Activated T-helper 1 cell treated with Interleukin-2 at 50 U/mL for 16 hours (primary cell): ENCODE measurements at places on chromosomes 3 and 15.

GRCh38 chr3:160400030-160400701, 716 bp downstream of the SMC4 start:
- no peak for DNase-seq

DNA sequence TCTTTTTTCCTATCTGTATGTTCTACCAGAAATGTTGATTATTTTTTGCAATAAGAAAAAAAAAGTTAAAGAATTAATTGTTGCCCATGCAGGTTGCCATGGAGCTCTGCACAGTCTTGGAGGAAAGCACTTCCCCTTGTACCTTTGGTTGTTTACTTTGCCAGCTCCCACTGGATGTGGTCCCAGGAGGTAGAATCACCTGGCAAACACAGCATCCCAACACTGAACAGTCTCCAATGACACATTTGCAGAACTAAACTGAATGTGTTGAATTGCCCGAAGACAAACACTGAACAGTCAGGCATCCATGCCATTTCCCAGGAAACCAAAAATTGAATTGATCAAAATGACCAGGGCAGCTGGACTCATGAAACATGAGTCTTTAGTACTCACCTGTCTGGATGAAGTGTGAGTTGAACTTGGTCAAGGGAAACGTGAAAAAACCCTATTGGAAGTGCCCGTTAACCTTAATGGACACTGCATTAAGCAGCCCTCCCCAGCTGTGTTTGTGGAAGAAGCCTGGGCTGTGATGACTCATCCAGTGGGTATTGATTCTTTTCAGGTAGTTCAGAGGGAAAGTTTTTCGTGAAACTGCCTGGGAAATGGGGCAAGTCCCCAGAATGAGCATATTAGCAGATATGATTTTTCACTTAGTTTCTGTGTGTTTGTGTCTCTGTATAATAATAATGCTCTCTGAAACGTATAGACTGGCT, 284.7 kb upstream of the STT3B start:
- DNase-seq, result no peak

DNA sequence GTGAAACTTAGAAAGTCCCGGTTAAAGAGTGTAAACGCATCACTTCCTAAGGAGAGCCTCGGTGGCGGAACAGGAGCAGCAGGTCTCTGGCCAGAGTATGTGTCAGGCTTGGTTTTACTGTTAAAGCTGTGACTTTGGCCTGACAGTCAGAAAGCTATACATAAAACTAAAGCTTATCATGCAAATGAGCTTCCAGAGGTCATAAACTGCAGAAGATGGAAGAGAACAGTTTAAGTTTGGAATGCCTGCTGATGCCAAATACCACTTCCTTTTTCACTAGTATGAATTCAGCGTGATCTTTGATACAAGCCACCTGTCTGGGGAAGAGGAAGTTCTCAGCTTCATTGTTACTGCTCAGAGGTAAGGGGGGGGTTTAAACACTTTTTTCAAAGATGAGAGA, 125.1 kb upstream of the CTDSPL start:
- DNase-seq, result no peak

DNA sequence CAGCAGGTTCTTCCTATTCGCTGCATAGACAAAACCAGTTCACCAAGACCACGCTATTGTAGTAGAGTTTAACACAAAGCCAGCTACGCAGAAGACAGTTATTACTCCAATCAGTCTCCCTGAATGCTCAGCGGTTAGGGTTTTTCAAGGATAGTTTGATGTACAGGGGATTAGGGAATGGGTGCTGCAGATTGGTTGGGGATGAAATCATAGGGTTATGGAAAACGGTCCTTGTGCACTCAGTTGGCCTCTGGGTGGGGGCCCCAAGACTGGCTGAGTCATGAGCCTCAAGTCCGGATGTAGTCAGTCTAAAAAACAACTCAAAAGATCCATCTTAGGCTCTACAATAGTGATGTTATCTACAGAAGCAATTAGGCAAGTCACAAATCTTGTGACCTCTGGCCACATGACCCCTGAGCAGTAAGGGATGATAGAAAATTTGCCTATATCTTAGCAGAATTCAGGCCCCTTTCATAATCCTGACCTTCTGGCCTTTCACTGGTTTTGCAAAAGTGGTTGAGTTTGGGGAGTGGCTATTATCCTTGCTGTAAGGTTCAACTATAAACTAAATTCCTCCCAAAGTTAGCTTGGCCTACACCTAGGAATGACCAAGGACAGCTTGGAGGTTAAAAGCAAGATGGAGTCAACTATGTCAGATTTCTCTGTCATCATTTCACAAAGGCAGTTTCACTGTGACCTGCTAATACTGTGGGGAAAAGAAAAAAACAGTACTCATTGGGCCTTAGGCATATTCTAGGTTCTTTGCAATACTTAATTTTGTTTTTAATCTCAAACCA, 57.7 kb downstream of the LIPC start:
- no peak for DNase-seq

GRCh38 chr15:45664451-45664850, 29.6 kb downstream of the SQOR start:
- no peak for DNase-seq

DNA sequence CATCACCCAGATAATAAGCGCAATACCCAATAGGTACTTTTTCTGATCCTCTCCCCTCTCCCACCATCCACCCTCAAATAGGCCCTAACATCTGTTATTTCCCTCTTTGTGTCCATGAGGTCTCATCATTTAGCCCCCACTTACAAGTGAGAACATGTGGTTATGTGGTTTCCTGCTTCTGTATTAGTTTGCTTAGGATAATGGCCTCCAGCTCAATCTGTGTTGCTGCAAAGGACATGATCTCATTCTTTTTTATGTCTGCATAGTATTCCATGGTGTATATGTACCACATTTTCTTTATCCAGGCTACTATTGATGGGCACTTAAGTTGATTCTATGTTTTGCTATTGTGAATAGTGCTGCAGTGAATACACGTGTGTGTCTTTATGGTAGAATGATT, 165.4 kb downstream of the MBNL1 start:
- DNase-seq, result no peak

GRCh38 chr15:64912379-64913325, 950 bp downstream of the ANKDD1A start:
- DNase-seq, result no peak

- no peak for DNase-seq
These were observed 81.4 kb downstream of the PDE8A start for GRCh38 chr15:85063088-85063487.

DNA sequence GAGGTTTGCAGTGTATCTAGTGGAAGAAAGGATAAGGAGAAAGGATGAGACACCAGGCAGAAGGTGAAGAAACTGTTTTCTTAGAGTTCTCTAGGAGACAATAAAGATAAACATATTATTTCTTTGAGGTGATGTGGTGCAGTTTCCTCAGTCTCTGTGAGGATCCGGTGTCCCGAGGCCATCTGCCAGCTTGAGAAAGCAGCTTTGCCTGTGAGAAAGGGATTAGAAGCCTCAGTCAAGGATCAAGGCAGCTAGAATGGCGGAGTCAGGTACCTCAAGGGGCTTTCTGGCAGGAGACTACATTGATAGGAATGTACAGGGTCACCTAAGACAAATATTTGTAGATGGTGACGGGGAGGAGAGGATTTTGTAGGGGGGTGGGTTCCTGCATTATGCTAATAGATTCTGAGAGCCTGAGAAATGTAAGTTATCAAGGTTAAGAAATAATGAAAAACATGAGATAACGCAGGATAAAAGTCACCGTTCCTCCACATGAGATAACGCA, 103.9 kb upstream of the MB21D2 start:
- DNase-seq, result no peak

GRCh38 chr3:126535636-126536035, 11.7 kb downstream of the CHST13 start:
- no peak for DNase-seq

GRCh38 chr3:154818676-154819255, 261.4 kb upstream of the MME start:
- no peak for DNase-seq

GRCh38 chr3:141913150-141913811, 36.8 kb downstream of the ATP1B3 start:
- DNase-seq, result peak; percentile 7

GRCh38 chr3:10547841-10548783, 42.7 kb upstream of the ATP2B2 start:
- DNase-seq, result no peak

DNA sequence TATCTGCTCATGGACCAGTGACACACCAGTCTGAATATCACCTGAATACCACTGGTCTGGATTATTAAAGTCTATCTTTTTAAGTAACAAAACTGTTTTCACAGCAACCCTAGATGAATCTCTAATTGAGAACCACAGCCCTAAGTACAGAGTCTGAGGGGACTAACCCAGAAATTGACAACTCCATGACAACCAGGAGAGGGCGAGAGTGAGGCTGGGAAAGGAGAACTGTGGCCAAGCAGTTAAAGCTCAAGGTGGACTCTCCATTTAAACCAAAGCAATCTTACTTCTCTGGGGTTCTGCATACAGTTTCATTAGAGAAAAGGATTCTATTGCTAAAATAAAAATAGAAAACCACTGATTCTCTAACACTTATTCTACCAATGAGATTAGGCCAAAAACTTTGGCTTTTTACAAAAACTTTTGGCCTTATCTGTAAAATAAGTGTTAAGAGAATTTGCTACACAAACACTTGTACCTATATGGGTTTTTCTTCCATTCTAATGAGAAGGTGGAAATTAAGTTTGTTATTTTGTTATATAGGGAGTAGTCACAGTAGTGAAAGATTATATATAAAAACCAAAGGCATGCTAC, 11.4 kb downstream of the NEK10 start:
- DNase-seq, result peak; percentile 28

DNA sequence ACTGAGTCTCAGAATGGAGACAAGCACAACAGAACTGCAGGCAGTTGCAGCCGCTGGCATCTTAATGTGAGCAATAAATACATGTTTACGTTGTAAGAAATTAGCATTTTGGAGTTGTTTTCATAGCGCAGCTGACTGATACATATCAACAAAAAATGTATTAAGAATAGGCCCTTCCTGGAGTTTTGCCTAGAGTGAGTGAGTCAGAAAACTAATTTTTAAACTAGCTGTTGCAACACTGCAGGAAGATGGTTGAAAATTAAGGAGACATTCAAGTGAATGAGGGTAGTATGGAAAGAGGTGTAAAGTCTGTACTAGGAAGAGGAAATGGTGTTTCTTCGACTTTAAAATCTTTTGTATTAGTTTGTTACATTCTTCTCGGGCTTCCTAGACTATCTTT, 39.6 kb upstream of the TIMP4 start:
- no peak for DNase-seq

DNA sequence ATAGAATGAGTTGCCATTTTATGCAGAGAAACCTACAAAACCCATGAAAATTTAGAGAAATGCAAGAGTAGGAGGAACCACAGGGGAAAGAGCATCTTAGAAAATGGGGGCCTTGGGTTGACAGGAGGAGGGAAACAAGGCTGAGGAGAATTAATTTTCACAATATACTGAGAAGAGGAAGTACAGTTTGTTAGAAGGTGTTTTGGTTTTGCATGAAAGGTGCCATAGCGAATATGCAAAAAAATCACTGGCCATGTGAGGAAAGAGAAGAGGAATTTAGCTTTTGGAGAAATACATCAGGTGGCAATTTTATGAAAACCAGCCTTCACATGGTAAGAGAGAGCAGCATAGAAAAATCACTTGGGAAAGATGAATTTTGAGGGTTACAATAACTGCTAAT, 413.9 kb upstream of the C2CD4B start:
- DNase-seq, result no peak

DNA sequence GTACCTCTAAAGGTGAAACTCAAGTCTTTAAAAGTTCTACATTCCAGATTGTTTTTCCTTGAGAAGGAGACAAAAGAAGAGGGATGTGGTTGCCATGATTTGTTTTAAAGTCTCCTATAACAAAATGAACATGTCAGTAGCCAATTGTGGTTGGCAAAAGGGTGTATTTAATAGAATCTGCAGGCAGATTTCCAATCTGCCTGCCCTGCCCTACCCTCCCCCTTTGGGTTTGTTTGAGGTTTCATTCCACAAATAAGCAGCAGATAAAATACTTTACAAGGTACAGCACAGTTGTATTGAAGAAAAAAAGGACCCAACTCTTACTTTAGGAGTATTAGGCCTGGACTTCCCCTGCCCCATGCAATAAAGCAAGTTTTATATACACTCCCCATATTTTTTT, 59.5 kb downstream of the MLH1 start:
- no peak for DNase-seq

GRCh38 chr3:147529551-147529950, 120.4 kb downstream of the ZIC1 start:
- DNase-seq, result no peak

- DNase-seq, result no peak
These were observed 103.9 kb upstream of the UBP1 start for GRCh38 chr3:33544126-33544525.

- DNase-seq, result no peak
These were observed 80.1 kb downstream of the FBLN2 start for GRCh38 chr3:13628841-13629551.

DNA sequence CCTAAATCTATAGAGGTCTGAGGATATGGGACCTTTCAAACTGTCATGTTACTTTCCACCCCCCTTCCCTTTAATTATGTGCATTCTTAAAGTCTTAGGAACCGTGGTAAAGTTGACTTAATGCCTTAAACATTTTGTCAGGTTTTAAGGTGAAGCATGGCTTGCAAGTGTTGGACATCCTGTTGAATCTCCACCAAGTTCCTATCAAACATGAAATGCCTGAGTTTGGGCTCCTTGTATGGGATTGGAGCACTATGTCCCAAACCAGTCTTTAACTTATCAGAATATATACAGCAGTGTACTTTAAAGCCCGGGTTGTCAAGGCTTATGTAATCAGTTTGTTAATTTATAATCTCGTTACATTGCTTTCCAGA, 1.1 kb downstream of the SNRK start:
- DNase-seq, result no peak

DNA sequence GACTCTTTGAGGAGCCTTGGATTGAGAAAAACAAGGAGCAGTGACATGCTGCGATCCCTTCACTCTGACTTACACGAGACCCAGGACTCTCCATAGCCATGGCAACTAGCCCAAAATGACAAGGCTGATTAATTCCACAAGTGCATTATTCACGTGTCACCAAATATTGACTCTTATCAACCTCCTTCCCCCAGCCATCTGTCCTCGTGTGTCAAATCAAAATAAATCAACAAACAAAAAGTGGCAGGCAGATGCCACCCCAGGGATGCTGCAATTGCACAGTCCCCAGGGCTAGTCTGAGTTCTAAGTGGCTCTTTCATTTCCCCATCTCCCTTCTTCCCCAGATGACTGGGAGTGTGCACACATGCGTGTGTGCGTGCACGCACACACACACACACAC, 104.9 kb downstream of the AQP9 start:
- DNase-seq, result no peak
